ENCODE measurements at places on chromosomes 5 and 9.

GRCh38 chr9:128211186-128211980, 8.2 kb downstream of the DNM1 start:
- no peak for DNase-seq

- DNase-seq: no peak
These were observed 92.3 kb upstream of the FANCC start for GRCh38 chr9:95409650-95410426.

GRCh38 chr5:126368239-126368812, 54.9 kb upstream of the GRAMD2B start:
- DNase-seq: peak; percentile 12

DNA sequence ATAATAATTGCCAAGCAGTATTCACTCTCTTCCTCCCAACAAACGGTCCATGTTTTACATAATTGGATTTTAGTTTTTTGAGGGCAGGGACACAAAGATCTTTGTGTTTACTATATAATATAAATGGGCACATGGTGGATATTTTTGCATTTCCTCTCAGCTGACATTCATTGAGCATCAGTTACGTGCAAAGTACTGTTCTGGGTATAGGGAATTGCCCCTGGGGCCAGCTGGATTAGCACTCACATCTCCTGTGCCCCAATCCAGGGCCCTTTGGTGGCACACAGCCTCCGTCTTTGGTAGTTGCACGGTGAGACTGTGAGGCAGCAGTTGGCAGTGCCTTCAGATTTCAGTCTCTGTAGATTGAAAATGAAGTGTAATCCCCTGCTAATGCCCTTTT, 1.6 kb downstream of the TDRD7 start:
- no peak for DNase-seq

GRCh38 chr9:79120941-79121340, 450.8 kb upstream of the TLE4 start:
- no peak for DNase-seq

DNA sequence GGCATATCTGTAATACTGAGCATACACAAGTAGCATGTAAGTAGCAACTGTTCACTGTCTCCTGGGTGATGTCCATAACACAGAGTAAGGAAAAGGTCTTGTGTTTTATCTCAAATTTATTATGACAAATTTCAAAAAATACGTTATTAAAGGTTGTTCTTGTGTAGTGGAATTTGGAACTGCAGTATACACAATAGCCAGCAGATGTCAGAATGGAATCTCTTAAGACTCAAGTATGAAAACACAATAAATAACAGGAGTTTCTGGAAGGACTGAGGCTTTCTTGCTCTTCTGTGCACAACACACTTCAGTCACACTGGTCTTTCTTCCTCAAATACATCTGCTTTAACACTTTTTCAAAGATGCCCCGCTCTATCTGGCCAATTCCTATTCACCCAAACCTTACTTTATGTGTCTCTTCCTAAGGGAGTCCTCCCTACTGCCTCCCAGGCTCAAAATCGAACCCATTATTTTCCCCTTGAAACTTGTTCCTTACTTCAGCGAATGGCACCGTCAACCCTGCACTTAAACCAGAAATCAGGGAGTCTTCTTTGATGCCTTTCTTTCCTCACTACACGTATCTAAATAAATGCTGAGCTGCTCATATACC, 6.5 kb upstream of the FBXO10 start:
- peak; percentile 60 for DNase-seq

DNA sequence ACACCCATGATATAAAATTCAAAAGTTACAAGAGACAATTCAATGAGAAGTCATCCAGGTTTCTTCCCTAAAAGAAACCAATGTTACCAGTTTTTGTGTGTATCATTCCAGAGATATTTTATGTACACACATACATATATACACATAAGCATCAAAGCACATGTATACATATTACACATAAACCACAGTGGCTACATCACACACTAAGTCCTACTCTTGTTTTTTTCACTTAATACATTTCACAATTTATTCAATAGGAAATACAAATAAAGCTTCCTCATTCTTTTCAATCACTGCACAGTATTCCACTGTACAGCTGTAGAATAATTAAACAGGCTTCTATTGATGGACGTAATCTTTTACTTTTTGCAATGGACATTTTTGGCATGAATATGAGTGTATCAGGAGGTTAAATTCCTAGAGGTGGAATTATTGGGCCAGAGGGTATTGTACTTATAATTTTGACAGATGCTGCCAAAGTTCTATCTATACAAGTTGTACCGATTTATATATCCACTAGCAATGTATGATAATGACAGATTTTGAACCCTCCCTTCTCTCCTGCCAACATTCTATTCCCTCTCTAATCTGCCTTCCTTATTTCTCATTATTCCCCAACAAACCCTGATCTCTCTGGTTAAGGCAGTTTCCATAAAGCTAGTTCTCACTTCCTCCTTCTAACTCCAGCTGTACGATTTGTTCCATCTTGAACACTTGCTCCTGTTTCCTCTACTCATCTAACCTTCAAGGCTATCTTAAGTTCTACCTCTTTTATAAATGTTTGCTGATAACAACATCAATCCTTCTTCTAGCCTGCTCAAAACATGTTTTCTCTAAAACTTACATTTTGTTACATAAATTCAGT, 35.2 kb downstream of the MRPS27 start:
- DNase-seq: no peak

DNA sequence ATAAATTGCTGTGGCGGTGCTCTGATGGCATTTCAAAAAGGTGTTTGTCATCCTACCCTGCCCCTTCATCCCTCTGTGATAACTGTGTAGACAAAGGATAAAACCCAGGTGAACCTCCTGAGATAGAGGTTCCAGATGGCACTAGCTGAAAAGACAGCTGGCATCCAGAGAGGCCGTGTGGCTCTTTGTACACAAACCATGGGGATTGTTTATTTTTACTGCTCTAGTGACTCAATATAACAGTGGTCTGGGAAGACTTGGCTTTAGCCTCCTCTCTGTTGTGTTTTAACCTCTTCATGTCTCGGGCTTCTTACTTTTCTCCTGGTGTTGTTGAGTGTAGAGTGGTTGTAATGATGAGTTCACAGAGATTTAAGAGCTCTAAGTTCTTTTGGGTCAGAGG, 48.8 kb downstream of the SH3GL2 start:
- peak; percentile 94 for DNase-seq

GRCh38 chr5:134574521-134574920, 49.1 kb downstream of the JADE2 start:
- DNase-seq: no peak

- peak; percentile 15 for DNase-seq
These were observed 790.8 kb upstream of the NUDT12 start for GRCh38 chr5:104353371-104353770.

DNA sequence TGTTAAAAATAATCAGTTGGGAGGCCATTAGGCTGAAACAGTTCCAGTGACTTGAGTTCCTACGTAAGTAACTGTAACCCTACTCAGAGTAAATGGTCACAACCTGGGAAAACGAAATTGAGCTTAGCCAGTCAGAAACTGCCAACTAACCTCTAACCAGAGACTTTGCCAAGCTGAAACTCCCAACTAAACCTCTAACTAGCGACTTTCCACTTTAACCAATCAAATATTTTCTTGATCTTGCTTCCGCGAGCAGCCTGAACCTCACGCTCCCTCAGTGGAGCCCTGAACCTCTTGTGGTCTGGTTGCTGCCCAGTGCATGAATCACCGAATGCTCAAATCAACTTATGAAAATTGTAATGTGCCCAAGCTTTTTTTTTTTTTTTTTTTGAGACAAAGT, 156.2 kb downstream of the MED10 start:
- no peak for DNase-seq

- peak; percentile 20 for DNase-seq
These were observed 1604.5 kb upstream of the NUDT12 start for GRCh38 chr5:105167092-105167491.

DNA sequence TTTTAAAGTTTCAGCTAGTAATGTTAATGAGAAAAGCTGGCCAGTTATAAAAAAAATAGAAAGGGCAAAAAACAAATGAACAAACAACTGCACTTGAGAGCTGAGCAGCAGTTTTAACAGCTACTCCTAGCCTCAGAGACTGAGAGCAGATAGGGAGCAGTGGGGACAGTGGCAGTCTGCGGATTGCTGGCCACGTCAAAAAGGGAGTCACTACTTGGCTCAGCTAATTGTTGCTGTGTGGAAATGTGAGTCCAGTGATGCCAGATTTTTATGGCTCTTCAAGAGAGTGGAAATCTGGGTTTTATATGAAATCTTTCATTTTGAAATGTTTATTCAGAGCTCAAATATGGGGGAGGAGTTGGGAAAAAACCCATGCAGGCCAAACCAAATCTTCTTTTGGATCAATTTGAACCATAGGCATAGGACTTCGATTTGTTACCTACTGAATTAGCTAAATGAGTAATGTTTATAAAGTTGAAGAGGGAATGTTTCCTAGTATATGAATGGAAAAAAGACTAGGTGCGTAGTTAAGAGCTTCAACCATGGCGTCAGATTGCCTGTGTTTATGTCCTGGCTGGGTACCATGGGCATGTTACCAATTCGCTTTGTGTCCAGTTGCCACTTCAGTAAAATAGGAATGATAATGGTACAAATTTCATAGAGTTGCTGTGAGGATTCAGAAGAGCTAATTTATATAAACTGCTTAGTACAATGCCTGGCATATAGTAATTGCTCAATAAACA, 102.1 kb downstream of the PAM start:
- DNase-seq: no peak

GRCh38 chr9:1202512-1203280, 152.5 kb downstream of the DMRT2 start:
- no peak for DNase-seq

- no peak for DNase-seq
These were observed 37.7 kb upstream of the NEURL1B start for GRCh38 chr5:172603251-172603806.

GRCh38 chr5:68217047-68217355, 1.4 kb downstream of the PIK3R1 start:
- DNase-seq: no peak

DNA sequence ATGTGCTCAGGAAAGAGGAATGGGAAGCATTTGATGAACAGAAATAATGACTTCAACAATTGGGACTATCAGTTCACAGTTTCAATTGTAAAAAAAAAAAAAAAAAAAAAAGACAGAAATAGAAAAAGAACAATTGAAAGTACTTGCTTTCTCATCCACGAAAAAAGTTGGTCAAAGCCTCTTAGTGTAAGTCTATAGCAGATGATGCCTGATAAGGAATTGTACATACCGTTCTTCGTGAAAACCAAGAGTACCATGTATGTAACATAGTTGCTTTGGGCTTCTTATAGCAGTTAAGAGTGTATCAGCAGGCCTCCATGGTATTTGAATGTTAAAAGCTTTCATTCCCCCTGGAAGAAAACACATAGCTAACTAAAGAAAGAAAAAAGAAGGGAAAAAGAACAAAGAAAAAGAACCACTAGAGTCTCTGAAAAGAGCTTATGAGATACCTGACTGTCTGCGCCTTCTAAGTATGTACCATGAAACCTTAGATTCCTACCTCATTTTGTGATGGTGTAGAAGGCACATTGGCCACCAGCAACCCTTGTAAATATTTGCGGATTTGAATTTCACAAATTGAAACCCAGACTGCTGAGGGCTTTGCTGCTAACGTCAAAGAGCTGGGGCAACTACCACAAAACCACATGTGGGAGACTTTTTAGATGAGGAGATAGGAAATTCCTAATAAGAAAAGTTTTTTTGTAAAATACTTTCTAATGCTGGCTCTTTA, 75.2 kb downstream of the TMC1 start:
- no peak for DNase-seq

- peak; percentile 89 for DNase-seq
These were observed at the start of gene PLPPR1 for GRCh38 chr9:101028346-101029314. Gene PLPPR1, plus strand, starts transcription at chr9:101028727.

GRCh38 chr5:91132550-91132949, 250.6 kb downstream of the ARRDC3 start:
- no peak for DNase-seq

GRCh38 chr5:8773046-8773615, 772.7 kb downstream of the SEMA5A start:
- DNase-seq: no peak

GRCh38 chr5:16866273-16866672, 69.8 kb downstream of the MYO10 start:
- no peak for DNase-seq

GRCh38 chr5:34915856-34916192, 313 bp downstream of the BRIX1 start:
- DNase-seq: peak; percentile 60

GRCh38 chr5:40410231-40410861, 269.4 kb upstream of the PTGER4 start:
- DNase-seq: no peak

GRCh38 chr9:89975024-89975423, 370.2 kb downstream of the GADD45G start:
- DNase-seq: no peak

GRCh38 chr5:145579301-145579700, 255.8 kb downstream of the PRELID2 start:
- DNase-seq: no peak

DNA sequence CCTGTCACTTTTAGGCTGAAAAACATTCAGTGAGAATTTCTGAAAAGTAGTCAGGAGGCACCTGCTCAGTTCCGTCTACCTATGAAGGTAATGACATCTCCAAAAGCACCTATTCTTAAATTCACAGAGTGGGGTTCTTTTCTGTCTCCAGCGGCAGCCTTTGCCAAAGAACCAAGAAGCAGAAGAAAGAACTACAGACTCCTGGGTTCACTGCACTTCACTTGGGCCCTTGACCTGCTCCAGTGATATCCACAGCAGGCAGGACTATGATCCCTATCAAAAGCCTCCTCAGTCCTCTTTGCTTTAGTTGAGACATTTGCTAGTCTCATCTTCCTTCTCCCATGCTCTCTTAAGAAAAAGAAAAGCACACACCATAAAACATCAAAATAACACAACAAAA, 19.7 kb upstream of the PLPP6 start:
- no peak for DNase-seq

- DNase-seq: peak; percentile 44
These were observed 779 bp downstream of the PKN3 start for GRCh38 chr9:128702949-128703615.

GRCh38 chr5:124395287-124395686, 351.2 kb downstream of the ZNF608 start:
- DNase-seq: no peak

DNA sequence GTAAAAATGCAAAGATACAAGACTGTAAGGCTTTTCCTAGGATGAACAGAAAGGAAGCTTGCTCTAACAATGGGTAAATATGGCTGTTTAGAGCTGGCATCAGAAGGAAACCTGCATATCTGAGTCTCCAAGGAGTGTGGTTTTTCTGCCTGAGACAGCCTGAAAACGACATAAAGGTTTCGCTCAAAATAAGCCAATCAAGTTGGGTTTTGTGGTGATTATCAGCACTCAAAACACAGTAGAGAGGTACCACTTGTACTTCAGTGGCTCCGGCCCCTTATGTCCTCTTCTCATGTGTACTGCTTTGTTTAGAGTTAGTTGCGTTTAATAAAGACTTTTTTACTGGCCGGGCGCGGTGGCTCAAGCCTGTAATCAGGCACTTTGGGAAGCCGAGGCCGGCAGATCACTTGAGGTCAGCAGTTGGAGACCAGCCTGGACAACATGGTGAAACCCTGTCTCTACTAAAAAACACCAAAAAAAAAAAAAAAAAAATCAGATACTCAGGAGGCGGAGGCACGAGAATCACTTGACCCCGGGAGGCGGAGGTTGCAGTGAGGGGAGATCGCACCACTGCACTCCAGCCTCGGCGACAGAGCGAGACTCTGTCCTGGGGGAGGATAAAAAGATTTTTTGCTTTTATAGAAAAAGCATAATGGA, 39.4 kb downstream of the KLF9 start:
- DNase-seq: no peak

GRCh38 chr9:673966-674526, 167.5 kb upstream of the DMRT1 start:
- no peak for DNase-seq

Measured in DMS53 (cell line).